ENCODE measurements at places on chromosomes 13 and 19.
A peak's percentile ranks its signal among the peaks of the same experiment; 100 is the strongest.

DNA sequence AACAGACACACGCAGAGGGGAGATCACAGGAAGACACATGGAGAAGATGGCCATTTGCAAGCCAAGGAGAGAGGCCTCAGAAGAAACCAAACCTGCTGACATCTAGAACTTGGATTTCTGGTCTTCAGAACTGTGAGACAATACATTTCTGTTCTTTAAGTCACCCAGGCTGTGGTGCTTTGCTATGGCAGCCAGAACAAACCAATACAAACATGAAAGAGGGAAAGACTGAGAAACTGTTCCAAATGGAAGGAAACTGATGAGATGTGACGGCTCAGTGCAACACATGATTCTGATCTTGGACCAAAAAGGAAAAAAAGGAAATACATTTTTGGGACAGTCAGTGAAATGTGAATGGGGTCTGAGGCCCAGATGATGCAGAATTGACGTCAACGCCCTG lies 30.2 kb upstream of the SACS start:
- no peak for DNase-seq

DNA sequence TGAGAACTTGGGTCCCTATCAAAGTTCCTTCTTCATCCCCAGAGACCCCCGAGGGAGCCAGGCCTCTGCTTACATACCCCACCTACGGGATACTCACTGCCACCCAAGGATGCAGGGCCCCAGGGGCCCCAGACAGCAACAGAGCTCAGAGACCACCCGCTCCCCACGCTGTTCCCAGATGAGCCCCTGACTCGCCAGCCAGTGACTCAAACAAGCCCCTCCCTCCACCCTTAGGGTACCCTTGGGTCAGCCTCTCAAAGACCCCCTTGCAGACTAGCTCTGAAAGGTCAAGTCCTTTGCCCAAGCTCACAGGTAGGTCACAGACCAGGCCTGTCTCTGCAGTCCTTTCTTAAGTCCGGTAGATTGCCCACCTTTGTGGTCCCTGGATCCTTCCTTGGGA lies 45.7 kb downstream of the CD320 start:
- no peak for DNase-seq

DNA sequence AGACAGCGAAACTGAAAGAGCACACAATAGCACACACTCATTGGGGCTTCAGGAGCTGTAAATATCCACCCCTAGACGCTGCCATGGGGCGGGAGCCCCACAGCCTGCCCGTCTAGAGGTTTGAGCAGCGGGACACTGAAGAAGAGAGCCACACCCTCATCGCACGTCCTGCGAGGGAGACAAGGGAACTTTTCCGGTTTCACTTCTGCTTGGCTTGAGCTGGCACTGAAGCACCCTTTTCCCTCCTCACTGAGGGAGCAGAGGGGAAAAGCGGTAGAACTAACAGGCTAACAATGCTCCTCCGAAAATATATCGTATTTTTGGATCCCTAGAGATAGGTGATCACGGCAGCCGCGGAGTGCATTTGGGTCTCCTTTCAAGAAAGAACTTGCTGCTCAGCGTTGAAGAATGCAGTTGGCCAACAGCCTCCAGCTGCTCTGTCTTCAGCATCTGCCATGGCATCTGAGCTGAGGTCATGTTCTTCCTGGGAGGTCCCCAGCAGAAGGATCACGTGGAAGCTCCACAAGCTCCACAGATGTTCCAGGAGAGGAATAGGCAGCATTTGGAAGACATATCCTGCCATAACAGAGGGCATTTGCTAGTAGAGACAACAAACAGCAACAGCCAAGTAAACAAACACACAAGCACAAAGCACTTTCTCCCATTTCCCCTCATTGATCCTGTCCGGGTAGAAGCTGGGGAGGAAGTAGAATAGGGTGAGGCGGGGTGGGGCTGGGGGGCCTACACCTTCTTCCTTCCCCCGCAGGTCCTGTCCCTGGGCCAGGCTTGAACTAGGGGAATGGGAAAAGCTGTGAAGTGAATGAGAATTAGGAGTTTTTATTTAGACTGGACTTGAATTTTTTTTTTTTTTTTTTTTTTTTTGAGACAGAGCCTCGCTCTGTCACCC lies 44.8 kb upstream of the ALOX5AP start:
- DNase-seq = peak; percentile 93

GRCh38 chr19:46634045-46634655 lies 1.9 kb downstream of the GNG8 start:
- peak; percentile 75 for DNase-seq

GRCh38 chr13:50463719-50464118 lies 379.8 kb downstream of the DLEU7 start:
- no peak for DNase-seq

GRCh38 chr13:96002322-96003131 lies 50.7 kb downstream of the UGGT2 start:
- DNase-seq = no peak

DNA sequence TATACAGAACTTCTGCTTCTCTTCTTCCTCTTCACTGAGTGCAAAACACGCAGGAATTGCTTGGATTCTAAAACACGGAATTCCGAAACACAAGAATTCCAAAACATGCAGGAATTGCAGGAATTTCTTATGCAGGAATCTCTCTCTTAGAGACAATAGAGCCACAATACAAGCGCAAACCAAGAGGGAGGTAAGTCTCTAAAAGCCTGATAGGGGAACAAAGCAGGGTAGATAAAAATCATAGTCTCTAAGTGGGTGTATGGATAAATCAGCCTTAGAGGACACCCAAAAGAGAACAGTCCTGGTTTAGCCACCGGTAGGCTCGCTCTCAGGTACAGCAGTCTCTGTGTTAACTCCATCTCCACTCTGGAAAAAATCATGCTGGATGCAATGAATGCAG lies 112.9 kb downstream of the LHFPL6 start:
- no peak for DNase-seq

- DNase-seq = no peak
Measured at GRCh38 chr13:94176561-94176960, 302.9 kb downstream of the DCT start.

GRCh38 chr19:43441716-43442115 lies 23.7 kb downstream of the LYPD3 start:
- no peak for DNase-seq

- peak; percentile 90 for DNase-seq
Measured at GRCh38 chr13:44815623-44816022, 173.6 kb downstream of the NUFIP1 start.
